ENCODE measurements at places on chromosomes 3 and 15.

DNA sequence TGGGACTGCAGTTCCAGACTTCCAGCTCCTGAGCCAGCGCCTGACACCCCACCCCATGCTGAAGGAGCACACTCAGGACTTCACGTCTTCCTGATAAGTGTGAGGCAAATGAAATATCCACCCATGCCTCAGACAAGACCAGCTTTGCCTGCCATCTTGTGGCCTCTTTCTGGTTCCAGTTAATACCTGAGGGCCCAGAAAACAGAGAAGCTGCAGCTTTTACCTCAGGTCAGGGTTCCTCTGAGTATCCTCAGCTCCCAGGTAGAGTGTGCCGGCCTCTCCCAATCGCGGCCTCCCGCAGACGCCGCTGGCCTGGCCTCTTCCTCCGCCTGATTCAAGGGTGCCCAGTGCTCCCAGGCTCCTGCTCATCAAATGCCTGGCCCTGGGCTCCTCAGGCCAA is 5.1 kb upstream of the KLHL6 start:
- DNase-seq: no peak

- DNase-seq: no peak
Measured at GRCh38 chr15:28933710-28934445, 48.1 kb downstream of the APBA2 start.

GRCh38 chr3:16912400-16913263 is 27.9 kb downstream of the PLCL2 start:
- DNase-seq: no peak

DNA sequence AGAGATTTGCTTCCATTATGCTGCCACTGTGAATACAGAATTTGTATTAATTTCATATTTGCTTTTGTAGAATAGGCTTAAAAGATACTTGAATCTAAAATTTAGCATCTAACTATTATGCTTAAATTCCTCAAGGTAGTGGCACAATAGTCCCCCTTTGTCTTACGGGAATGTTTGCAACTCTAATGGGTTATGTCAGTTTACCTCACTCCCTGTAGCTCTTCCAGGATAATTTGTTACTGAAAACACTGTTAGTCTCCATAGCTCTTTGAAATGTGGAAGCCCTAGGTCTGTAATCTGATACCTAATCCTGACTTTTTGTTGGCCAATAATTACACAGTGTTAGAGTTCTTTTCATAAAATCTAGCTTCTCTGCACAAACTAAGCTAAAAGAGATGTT is 433.4 kb downstream of the PYDC2 start:
- no peak for DNase-seq

DNA sequence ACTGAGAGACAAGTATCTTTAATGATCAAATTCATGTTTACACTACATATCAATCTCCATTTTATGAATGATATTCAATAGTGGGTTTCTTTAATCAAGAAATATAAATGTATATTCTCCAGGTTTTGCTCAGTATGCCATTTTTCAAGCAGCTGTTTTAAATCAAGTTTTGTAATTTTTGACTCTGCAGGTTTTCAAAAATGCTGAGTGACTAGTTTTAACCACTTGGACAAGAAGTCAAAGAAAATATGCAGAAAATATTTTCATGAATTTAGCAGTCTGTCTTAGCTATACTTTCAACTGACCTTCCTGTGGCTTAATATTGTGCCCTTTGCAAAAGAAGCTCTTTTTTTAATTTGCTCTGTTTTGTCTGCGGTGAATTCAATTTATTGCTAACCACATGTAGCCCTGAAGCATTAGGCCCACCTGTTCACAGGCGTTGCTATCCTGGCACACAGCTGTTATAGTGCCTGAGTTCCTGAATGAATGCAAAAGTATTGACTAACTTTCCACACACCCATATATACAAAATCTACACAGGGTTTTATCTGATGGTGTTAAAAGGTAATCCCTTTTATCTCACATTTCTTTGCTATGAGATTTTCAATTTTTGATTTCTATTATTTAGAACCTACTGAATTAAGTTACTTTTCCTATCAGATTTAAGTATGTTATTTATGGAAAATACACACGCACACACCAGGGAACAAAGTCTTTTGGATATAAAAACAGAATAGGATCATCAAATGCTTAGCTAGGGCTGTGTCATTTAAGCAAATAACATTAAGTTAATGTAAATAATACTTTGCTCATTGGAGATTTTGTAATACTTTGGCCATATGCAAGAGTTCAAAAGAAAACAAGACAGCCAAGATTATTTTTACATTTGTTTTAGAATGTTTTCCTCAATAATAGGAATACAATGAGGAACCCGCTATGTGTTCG is 1166.1 kb upstream of the GBE1 start:
- no peak for DNase-seq

GRCh38 chr15:41891226-41891625 is 2.6 kb downstream of the SPTBN5 start:
- no peak for DNase-seq

DNA sequence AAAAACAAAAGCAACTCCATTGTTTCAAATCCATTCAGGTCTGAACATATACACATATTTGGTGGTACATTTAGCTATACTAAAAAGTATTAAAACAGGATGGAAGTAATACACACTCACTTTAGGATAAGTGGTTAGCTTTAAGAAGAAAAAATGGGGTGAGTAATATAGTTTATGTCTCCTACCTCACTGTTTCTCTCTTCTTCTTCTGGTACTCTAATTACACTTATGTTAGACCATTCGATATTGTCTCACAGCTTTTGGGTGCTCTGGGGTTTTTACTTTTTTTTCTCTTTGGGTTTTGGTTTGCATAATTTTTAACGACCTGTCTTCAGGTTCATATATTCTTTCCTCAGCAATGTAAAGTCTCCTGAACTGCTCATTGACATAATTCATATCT is 75.4 kb upstream of the AKAP13 start:
- no peak for DNase-seq

- no peak for DNase-seq
Measured at GRCh38 chr3:105722943-105723556, 145.8 kb downstream of the CBLB start.

GRCh38 chr3:177196456-177197040 is 734 bp downstream of the TBL1XR1 start:
- no peak for DNase-seq

GRCh38 chr3:127151992-127152650 is 40.8 kb upstream of the PRR23E start:
- DNase-seq: no peak

GRCh38 chr3:51386852-51387229 is 1.8 kb downstream of the MANF start:
- DNase-seq: no peak

GRCh38 chr15:69342460-69343076 is 43.9 kb downstream of the PAQR5 start:
- no peak for DNase-seq

GRCh38 chr3:155404486-155404885 is 111.0 kb upstream of the STRIT1 start:
- no peak for DNase-seq

GRCh38 chr3:187920030-187920429 is 174.8 kb upstream of the BCL6 start:
- DNase-seq: no peak

Measured in stimulated activated CD4-positive, alpha-beta T cell treated with anti-CD3 and anti-CD28 coated beads, Interleukin-1b, Interleukin-23, amount 100 ng/mL, for 1 hour (primary cell).